ENCODE measurements at places on chromosomes 12 and 14. TPM values are rescaled to one million over a fixed set of nuclear protein-coding genes. Genes with fewer than 3 reads are reported as not detected.

Gene SLC2A14
- not detected for total RNA-seq

Gene FAM216A
- 22.0 TPM for total RNA-seq

Gene B4GALNT1
- not detected for total RNA-seq

Gene CTSG
- total RNA-seq = not detected

Gene NKX2-1
- not detected for total RNA-seq

Gene KLHL33
- total RNA-seq = not detected

Data from epithelial cell of umbilical artery (primary cell).